ENCODE measurements at places on chromosomes 16 and 17.

DNA sequence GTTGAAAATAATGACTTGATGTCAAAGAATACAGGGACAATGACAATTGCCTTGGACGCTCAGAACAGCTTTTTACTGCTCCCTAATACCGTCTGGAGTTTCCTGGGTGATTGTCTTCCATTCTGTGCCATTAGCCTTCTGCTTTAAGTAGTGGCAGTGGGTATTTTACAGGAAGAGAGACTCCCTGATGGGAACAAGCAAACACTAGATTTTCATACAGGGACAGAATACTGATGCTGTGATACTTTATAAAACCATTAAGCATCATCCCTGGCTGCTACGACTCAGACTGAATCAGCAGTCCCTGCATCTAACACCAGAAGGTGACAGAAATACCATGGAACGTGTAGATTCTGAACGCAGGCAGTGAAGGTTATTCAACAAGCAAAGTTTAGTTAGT is 635.4 kb upstream of the GOT2 start:
- DNase-seq = no peak

DNA sequence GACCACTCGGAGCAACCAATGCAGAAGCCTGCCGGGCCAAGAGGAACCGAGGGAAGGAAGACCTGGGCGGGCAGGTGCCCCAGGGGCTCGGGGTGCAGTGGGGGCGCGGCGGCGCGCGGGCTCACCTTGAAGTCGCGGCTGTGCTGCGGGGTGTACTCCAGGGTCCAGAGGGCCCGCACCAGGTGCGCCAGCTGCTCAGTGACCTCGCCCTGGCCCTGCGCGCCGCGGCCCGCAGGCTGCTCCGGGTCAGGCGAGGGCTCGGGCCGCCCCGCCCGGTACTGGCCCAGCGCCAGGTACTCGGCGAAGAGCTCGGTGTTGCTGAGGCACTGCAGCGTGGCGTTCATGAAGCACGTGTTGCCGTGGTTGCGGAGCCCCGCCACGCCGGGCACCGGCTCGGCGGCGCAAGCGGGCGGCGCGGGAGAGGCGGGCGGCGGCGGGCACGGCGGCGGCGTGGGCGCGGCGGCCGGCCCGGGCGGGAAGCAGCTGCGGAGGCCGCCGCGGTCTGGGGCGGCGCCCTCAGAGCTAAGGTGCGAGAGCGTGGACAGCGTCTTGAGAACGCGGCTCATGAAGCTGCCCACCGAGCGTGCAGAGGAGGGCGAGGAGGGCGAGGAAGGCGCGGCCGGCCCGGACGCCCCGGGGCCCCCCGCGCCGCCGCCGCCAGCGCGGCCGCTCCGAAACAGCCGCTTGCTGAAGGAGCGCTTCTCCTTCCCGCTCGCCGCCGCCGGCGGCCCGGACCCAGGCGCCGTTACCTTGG is 562 bp downstream of the USP31 start:
- DNase-seq = peak; percentile 74

GRCh38 chr16:74888232-74888862 is 96.6 kb downstream of the WDR59 start:
- DNase-seq = no peak

- DNase-seq = no peak
Observed at GRCh38 chr17:27892542-27892865, 661 bp downstream of the LYRM9 start.

Measured in suppressor macrophage treated with lipopolysaccharide for 1 hour (primary cell).